ENCODE measurements at places on chromosomes 7 and 10. TPM values are rescaled to one million over a fixed set of nuclear protein-coding genes. Genes with fewer than 3 reads are reported as not detected.

DNA sequence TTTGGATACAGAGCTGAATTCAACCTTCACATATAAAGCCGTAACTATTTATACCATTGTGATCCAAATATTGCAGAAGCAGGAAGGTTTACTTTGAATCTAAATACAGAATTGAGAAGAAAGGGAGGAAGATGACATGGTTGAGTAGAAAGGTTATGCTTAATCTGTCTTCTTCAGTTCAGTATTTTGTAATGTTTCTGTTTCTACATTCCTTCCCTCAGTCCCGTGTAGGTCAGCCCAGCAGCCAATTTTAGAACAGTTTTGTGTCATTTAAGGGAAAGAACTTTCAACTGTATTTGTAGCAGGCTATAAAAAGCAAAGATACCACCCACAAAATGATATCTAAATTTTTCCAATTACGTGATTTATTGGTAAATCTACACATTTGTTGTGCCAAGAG, 97.4 kb downstream of the CPED1 start:
- no peak overlapping the region for H3K27ac ChIP-seq
- peaks cover 12% of the 10 kb centered on the region for H3K27me3 ChIP-seq
- no peaks in the 10 kb centered on the region for H3K4me1 ChIP-seq
- H3K36me3 ChIP-seq, result no peaks in the 10 kb centered on the region

DNA sequence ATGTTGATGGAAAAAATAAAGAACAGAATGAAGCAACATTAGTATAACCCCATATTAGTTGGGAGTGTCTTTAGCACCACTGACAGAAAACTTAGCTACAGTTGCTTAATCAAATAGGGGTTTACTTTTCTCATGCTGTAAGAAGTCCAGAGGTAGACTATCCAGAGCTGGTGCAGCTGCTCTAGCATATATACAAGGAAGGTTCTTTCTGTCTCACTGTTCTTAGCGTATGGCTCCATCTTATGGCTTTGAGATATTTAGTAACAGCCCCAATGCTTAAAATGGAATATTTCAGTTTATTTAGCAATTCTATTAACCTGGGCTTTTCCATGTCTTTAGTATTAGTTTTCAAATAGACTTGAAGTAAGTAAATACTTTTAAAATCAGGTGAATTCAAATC, 15.2 kb upstream of the WNT2 start:
- DNase-seq, result no peak
- H3K4me3 ChIP-seq, result no peak overlapping the region
- H3K27me3 ChIP-seq, result no peaks in the 10 kb centered on the region
- no peak overlapping the region for H3K27ac ChIP-seq
- no peaks in the 10 kb centered on the region for H3K4me1 ChIP-seq
- no peaks in the 10 kb centered on the region for H3K36me3 ChIP-seq

DNA sequence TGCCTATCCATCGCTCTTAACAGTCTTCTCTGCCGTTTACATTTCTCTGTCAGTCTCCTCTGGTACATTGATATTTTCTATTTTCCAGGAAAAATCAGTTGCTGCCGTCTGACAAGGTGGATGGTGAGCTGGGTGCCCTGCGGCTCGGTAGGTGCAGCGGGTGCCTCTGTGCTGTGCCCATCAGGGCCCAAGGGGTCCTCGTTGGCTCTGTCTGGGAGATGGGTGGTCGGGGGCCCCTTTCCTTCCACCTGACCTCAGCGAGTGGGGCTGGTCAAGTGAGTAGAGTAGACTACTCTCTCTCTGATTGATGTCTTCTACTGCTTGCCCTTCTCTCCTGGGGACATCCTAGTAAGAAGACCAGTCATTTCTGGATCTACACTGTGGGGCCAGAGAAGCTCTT, 57.4 kb downstream of the MINDY4 start:
- H3K36me3 ChIP-seq, result peaks cover 2% of the 10 kb centered on the region
- H3K4me3 ChIP-seq, result no peak overlapping the region
- no peaks in the 10 kb centered on the region for H3K4me1 ChIP-seq
- no peak for DNase-seq

GRCh38 chr7:34165927-34166550, 260.7 kb downstream of the BMPER start:
- no peaks in the 10 kb centered on the region for H3K4me1 ChIP-seq
- DNase-seq, result no peak
- H3K36me3 ChIP-seq, result no peaks in the 10 kb centered on the region
- H3K4me3 ChIP-seq, result no peak overlapping the region
- no peak overlapping the region for H3K27ac ChIP-seq
- no peaks in the 10 kb centered on the region for H3K27me3 ChIP-seq

DNA sequence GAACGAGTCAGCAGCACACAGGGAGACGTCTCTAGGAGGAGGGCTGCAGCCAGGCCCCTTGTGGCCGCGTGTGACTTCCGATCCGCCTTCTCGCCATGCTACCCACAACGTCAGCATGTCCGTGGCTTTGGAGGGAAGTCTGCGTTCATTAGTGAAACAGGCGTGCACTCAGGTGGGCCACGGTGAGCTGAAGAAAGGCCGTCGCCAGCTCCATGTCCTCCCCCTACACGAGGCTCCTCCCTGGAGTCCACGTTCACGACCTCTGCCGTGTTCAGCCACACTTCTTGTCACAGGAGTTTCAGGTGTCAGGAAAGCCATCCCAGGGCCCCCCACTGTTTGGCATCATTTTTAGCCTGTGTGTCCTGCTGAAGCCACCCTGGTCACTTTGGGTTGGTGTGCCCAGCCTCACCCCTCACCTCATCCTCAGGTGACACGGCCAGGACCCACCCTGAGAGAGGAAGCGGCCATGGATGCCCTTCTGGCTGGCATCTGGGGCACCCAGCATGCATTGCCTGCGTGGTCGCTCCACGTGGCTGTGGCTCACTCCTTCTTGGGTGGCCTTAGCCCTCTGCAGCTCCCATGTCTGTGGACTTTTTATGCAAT, 310.6 kb upstream of the SHH start:
- H3K4me3 ChIP-seq, result no peak overlapping the region
- no peaks in the 10 kb centered on the region for H3K27me3 ChIP-seq
- H3K36me3 ChIP-seq, result no peaks in the 10 kb centered on the region
- no peak for DNase-seq
- H3K4me1 ChIP-seq, result no peaks in the 10 kb centered on the region

GRCh38 chr10:66259836-66260235, 666.0 kb upstream of the LRRTM3 start:
- H3K27me3 ChIP-seq, result no peaks in the 10 kb centered on the region
- no peak overlapping the region for H3K4me3 ChIP-seq
- no peaks in the 10 kb centered on the region for H3K36me3 ChIP-seq
- H3K27ac ChIP-seq, result no peak overlapping the region
- no peaks in the 10 kb centered on the region for H3K4me1 ChIP-seq

- peaks cover 8% of the 10 kb centered on the region for H3K36me3 ChIP-seq
- H3K27me3 ChIP-seq, result no peaks in the 10 kb centered on the region
- DNase-seq, result peak; percentile 87
- peak overlapping the region; percentile 77 for H3K4me3 ChIP-seq
- peaks cover 26% of the 10 kb centered on the region for H3K4me1 ChIP-seq
Observed at GRCh38 chr7:16420649-16421332, 547 bp downstream of the CRPPA start.

DNA sequence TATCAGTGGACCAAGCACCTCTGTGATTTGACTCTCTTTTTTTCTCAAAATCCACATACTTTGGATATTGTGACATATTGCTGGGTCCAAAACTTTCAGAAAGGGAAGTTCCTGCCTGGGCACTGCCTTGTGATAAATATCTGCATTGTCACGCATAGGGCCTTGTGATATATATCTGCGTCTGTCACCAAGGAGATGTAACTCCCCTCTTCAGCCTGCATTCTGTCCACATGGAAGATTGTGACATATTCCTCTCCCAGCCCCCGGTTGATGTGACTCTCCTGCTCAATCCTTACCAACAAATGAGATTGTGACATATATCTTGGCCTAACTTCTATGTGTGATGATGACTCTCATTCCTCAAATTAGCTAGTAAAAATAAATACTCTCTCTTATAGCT, 25.4 kb upstream of the ZNF107 start:
- H3K4me3 ChIP-seq, result no peak overlapping the region
- no peaks in the 10 kb centered on the region for H3K4me1 ChIP-seq
- H3K27ac ChIP-seq, result no peak overlapping the region
- no peak for DNase-seq
- no peaks in the 10 kb centered on the region for H3K27me3 ChIP-seq

DNA sequence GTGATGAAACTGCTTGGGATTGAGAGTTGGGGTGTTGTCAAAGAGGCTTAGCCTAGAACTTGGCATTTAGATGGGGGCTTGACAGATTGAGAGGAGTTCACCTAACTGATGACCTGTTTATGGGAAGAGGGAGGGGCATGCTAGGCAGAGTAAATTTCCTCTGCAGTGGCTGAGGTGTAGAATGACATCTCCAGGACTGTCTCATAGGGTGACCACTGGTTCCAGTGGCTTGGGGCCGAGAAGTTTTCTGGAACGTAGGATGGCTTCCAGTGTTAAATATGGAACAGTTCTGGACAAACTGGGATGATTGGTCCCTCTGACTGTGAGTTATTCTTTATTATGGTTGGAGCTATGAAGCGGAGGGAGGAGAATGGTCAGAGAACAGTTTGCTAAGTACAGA, 186.4 kb downstream of the PLXDC2 start:
- DNase-seq, result no peak
- no peaks in the 10 kb centered on the region for H3K4me1 ChIP-seq
- no peak overlapping the region for H3K4me3 ChIP-seq
- no peaks in the 10 kb centered on the region for H3K36me3 ChIP-seq
- H3K27me3 ChIP-seq, result no peaks in the 10 kb centered on the region

DNA sequence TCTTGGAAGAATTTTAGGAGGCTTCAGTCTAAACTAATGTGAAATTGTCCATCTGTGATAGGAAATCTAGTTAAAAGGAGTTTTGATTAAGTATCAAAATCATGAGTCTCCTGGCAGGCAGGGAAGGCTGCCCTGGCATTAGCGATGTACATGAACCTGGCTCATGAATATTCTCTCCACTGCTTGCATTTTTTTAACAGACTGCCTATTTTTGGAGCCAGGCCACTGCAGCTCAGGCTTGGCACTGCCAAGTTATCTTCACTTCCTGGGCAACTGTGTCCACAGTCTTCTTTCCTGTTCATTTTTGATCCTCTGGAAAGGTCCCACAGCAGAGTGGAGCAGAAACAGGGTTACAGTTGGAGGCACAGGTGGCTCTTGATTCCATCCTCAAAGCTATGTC, 7.0 kb downstream of the GPR26 start:
- no peak overlapping the region for H3K4me3 ChIP-seq
- no peaks in the 10 kb centered on the region for H3K36me3 ChIP-seq
- H3K27ac ChIP-seq, result no peak overlapping the region
- no peaks in the 10 kb centered on the region for H3K4me1 ChIP-seq
- H3K27me3 ChIP-seq, result no peaks in the 10 kb centered on the region

- H3K4me3 ChIP-seq, result no peak overlapping the region
- no peak overlapping the region for H3K27ac ChIP-seq
- peaks cover 48% of the 10 kb centered on the region for H3K27me3 ChIP-seq
- H3K4me1 ChIP-seq, result no peaks in the 10 kb centered on the region
Observed at GRCh38 chr10:3010334-3010733, 57.0 kb upstream of the PFKP start.

- peak; percentile 53 for DNase-seq
- H3K4me3 ChIP-seq, result no peak overlapping the region
- no peaks in the 10 kb centered on the region for H3K27me3 ChIP-seq
Observed at GRCh38 chr10:33155720-33156638, 178.5 kb downstream of the NRP1 start.

DNA sequence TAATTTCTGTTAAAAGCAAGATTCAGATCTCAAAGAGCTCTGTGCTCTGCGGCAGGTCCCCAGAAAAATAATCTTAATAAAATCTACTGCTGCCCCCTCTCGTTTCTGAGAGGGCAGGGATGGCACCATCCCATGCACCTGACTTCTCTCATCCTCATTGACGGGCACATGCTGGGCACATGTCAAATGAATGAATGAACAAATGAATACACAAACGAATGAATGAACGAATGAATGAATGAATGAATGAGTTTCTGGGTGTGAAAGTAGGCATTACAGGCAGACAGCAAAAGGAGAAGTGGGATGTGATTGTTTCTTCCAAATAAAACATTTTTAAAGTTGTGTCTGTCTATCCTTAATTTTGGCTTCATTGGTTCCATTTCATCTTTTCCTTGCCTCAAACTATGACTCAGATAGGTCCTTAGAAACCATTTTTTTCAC, 398.1 kb upstream of the PRKCQ start:
- H3K27me3 ChIP-seq, result peaks cover 26% of the 10 kb centered on the region
- peaks cover 17% of the 10 kb centered on the region for H3K4me1 ChIP-seq
- DNase-seq, result no peak
- no peak overlapping the region for H3K4me3 ChIP-seq
- H3K36me3 ChIP-seq, result no peaks in the 10 kb centered on the region

DNA sequence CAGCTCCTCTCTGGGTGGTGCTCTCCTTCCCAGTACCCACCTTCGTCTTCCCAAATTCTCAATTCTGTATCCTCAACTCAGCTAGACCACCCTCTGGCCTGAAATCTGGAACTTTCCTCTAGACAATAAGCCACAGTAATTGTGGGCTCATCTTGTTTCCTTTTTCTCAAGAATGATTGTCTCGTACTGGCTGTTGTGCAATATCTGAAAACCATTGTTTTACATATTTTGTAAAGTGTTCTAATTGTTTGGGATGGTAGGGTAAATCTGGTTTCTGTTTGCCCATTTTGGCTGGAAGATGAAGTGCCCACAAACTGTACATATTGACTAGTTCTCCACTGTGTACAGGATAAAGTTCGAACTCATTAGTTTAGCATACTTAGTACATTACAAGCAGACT, 11.3 kb upstream of the NOBOX start:
- H3K36me3 ChIP-seq, result no peaks in the 10 kb centered on the region

GRCh38 chr7:81721437-81721836, 48.4 kb downstream of the HGF start:
- H3K27ac ChIP-seq, result no peak overlapping the region
- H3K4me1 ChIP-seq, result no peaks in the 10 kb centered on the region
- H3K4me3 ChIP-seq, result no peak overlapping the region
- H3K27me3 ChIP-seq, result no peaks in the 10 kb centered on the region
- H3K36me3 ChIP-seq, result no peaks in the 10 kb centered on the region

Gene STAG3
- total RNA-seq, result 13.1 TPM

Gene ZNF727
- not detected for total RNA-seq

Gene C10orf67
- total RNA-seq, result not detected

Gene THAP5
- 28.7 TPM for total RNA-seq

Gene C10orf88
- total RNA-seq, result 15.1 TPM

Gene IFIT1B
- total RNA-seq, result not detected

Gene SCIN
- total RNA-seq, result not detected

Gene LRGUK
- not detected for total RNA-seq

All from activated CD4-positive, alpha-beta memory T cell treated with anti-CD3 and anti-CD28 coated beads, Interleukin-2, amount 10 ng/mL, durations not matched to agents 7 days and 5 days (primary cell).